Adrenal gland (tissue), 19 donors: ENCODE measurements at places on chromosomes 3 and 15.

DNA sequence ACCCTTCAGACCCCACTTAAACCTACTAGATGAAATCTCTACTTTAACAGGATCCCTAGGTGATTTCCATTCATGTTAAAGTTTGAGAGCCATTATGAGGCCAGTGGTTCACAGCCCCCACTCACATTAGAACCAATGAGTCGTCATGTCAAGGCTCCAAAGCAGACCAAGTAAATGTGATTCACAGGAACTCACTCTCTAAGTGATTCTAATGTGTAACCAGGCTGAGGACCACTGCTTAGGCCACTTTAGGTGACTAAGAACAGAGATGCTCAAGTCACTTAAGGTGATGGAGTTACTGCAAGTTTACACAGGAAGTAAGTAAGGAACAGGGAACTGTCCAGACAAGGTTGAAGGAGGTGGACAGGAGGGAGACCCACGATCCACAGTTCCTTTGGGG is 7.7 kb downstream of the GALNT15 start:
- DNase-seq = no peak

GRCh38 chr15:40301467-40302179 is 6.1 kb downstream of the PLCB2 start:
- DNase-seq = no peak

DNA sequence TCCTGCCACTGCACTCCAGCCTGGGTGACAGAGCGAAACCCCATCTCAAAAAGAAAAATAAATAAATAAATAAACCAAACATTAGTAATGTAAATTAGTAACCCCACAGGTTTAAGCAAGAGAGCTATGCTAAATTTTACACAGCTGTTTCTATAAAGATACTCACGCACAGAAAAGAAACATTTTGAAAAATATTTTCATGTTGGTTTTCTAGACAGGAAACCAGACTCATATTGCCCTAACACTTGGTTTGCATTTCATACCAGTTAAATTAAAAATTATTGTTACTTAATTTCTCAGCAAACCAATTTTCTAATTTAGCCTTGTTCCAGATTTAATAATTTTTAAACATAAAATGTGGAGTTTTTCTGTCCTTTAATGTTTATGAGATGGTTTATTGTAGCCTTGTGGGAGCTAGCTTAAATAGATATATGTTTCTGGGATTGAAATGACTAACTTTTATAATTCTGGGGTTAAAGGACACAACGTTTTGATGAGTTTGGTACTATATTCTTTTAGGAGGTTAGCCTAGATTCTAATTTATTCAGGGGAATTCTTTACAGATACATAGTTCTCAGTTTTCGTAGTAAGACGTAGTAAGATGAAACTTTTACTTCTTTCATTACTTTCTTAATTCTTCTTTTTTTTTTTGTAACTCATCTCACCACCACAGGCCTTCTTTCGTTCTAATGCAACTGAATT is 42.6 kb upstream of the SLC4A7 start:
- no peak for DNase-seq

GRCh38 chr3:42683875-42684598 is 1.3 kb upstream of the KLHL40 start:
- peak; percentile 93 for DNase-seq
